ENCODE measurements at places on chromosomes 12 and 14.

DNA sequence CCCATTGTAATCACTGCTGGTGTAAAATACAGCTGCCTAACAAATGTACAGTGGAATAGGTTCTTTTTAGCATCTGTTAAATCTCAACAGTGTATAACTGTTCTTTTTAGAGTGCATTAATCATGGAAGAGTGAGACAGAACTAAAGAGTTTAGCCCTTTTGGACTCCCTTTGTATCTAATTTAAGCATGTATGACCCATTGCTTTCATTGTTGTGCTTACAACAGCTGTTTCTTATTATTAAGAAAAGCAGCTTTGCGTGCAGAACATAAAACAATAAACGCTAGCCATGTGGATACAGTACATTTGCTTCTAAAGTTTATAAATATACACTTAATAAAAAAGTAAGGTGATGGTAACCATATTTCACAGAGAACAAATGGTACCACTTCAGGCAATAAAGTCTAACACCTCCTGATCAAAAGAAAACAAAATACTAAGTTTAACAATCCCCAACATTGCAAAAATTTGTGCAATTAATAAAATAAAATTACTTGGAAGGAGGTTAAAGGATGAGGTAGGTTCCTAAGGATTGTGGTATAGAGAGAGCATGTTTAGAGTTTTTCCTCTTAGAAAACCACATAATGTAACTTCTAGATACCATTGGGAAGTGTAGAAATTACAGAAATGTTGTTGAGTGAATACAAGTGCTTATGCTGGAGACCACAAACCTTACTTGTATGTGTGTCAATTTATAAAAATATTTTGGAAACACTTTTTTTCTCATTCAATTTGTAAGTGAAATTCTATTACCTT is 448.7 kb downstream of the SLC6A15 start:
- DNase-seq: no peak

GRCh38 chr12:14408208-14408607 is 42.7 kb downstream of the ATF7IP start:
- no peak for DNase-seq

DNA sequence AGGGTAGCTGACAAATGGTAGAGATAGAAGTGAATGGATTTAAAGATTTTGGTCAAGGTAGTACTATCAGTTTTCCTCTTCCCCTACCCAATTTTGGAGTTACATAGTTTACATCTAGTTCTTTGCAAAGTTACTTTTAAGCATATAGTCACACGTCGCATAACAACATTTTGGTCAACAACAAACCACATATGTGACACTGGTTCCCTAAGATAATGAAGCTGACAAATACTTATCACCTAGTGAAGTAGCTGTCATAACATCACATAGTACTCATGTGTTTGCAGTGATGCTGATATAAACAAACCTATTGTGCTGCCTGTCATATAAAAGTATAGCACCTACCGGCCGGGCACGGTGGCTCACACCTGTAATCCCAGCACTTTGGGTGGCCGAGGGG is 45.4 kb downstream of the YAF2 start:
- DNase-seq: no peak

GRCh38 chr12:117359029-117359845 is 2.2 kb downstream of the NOS1 start:
- DNase-seq: no peak

GRCh38 chr14:100132161-100132902 is 27.1 kb downstream of the DEGS2 start:
- DNase-seq: no peak

- peak; percentile 80 for DNase-seq
Measured at GRCh38 chr14:102594514-102595175, 2.2 kb downstream of the RCOR1 start.

DNA sequence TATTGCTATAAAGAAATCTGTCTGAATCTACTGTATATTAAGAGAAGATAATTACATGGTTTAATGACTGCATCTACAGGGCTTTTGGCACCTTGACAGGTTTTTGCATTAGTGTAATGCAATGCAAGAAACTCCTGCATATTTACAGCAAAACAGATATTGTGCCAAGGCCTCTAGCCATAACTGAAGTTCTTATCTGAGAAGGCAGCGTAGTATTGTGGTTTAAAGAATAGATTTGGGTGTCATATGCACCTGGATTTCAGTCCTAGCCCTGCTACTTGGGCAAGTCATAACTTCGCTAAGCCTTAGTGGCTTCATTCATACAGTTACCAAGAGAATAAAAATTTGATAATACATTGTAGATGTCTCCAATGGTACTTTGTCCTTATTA is 350.1 kb downstream of the CCDC91 start:
- DNase-seq: no peak

DNA sequence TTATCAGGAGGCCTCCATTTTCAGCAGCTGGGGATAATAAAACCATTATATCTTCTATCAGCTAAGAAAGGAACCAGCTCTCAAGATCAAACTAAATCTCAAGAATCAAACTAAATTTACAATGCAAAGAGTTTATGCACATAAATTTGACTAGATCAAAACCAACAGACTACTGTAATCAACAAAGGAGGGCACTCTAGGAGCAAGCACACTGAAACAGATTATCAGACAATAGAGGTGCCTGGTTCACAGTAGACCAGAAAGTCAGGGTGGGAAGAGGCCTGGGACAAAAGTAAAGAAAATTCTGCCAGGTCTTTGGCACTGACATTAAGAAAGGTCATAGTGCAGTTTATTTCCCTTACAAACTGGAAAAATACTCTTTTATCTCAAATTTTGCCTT is 61.0 kb downstream of the HECTD4 start:
- DNase-seq: no peak

DNA sequence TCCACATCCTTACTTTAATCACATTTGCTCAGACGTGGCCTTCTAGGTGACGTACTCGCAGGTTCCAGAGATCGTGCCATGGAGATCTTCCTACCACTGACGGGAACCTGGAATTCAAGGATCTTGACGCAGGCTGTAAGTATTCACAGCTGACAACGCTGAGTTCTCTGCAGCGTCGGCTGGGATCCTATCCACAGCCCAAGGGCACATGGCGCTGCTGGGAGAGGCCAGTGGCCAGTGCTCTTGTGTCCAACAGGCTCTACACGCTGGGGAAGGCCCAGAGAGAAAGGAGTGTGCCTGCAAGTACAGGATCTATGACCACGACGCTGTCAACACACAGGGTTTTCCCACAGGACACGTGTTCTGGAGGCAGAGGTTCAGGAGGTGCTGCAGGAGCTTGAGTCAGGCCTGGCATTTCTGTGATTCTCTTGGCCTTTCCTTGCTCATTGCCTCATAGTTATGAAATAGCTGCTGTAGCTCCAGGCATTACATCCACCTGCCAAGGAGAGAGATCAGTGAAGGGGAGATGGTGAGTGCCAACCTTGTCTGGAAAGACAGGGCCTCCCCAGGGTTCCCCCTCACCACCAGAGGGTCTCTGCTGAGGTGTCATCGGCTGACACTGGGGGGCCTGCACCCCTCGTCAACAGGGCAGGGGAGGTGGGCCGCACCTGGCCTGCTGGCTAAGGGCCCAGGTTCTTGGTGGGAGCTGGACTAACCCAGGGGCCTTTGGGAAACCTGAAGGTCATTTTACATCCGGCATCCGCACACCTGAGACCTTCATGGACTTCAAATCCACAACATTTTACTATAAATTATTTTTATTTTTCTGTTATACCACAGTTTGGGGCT is 21.3 kb downstream of the LRCOL1 start:
- DNase-seq: no peak

GRCh38 chr14:72547999-72548398 is 345.9 kb downstream of the DPF3 start:
- no peak for DNase-seq

- no peak for DNase-seq
Measured at GRCh38 chr14:70654632-70655031, 12.9 kb downstream of the TTC9 start.

GRCh38 chr14:24851837-24852236 is 198.1 kb downstream of the STXBP6 start:
- no peak for DNase-seq

- no peak for DNase-seq
Measured at GRCh38 chr14:52473557-52473956, 78.7 kb downstream of the TXNDC16 start.

GRCh38 chr14:52987042-52987441 is 36.2 kb upstream of the FERMT2 start:
- DNase-seq: no peak

- DNase-seq: no peak
Measured at GRCh38 chr12:68240975-68241374, 12.4 kb downstream of the IL22 start.

GRCh38 chr12:97134495-97134894 is 227.4 kb downstream of the NEDD1 start:
- DNase-seq: no peak

DNA sequence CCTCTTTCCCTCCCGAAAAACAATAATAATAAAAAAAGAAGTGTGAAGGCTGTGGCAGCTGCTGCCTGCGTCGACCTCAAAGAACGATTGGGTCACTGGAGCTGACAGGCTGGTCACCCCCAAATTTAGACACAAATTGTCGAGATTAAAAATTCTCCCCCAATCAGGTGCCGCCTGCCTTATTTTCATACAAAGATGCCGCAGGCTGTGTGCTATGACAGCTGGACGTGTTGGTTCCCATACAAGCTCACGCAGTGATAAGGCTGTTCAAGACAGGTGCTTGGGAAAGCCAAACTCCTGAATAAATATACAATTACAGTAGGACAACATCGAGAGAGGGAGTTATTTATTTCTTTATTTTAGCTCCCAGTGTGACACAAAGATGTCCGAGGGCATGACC is 1041.8 kb downstream of the VRK1 start:
- DNase-seq: no peak

GRCh38 chr12:27119797-27120196 is 37.4 kb upstream of the C12orf71 start:
- no peak for DNase-seq

DNA sequence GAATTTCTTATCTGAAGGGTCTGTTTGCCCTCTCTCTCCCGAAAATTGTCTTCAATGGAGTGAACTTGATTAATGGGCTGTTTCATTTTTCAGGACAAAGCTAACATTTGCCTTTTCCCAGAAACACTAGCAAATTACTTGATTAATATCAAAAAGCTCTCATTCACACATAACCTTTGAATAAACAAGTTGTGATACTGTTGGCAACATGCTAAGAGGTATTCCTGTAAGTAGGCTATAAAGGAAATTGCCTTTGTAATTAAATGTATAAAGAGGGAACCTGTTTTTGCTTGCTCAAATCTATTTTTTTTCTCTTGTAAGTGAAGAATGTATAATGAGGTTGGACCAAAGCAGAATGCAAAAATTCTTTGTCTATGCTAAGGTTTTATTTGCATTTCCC is 457.2 kb downstream of the TMTC2 start:
- DNase-seq: no peak

DNA sequence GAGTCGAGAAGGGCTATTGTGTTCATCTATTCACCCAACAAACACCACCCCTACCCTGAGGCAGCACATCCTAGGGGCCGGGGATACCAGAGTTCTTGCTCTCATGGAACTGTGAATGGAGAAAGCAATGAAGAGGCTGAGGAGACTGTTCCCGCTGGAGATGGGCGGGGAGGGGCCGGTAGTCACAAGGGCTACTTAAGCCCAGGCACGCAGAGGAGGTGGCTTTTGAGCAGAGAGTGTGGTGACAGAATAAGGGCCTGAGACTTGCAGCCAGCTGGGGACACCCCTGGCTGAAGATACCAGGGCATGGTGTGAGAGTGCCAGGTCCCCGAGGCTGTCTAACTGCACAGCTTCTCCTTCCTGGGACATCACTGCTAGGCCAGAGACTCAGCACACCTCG is 114.1 kb upstream of the EVL start:
- no peak for DNase-seq

DNA sequence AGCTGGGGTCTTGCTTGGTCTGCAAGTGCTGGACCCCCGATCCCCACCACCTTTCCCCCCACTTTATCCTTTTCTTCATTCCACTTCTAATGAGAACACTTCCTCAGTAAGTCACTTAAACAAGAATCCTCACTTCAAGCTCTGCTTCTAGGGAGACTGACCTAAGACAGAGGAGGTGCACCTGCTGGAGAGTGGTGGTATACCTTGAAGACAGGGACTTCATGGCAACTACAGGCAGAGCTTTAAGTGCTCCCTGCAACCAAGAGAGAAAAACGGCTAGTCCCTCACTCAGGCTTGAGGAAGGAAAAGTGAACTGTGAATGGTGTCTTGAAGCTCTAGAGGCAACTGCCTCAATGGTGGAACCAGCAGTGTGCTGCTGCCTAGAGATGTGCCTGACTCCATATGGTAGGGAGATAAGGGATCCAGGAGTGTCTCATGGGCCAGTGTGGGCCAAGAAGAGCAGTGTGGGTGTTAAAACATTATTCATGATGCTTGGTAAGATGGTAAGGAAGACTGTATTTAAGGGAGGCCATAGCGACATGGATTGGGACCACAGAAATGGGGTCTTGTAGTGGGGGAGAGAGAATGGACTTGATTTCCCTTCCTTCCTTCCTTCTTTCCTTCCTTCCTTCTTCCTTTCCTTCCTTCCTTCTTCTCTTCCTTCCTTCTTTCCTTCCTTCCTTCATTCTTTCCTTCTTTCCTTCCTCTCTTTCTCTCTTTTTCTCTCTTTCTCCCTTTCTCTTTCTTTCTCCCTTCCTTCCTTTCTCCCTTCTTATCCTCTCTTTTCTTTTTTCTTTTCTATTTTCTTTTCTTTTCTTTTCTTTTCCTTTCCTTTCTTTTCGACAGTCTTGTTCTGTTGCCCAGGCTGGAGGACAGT is 96.2 kb upstream of the NAP1L1 start:
- no peak for DNase-seq

- DNase-seq: no peak
Measured at GRCh38 chr12:65232476-65233077, 45.9 kb upstream of the MSRB3 start.

DNA sequence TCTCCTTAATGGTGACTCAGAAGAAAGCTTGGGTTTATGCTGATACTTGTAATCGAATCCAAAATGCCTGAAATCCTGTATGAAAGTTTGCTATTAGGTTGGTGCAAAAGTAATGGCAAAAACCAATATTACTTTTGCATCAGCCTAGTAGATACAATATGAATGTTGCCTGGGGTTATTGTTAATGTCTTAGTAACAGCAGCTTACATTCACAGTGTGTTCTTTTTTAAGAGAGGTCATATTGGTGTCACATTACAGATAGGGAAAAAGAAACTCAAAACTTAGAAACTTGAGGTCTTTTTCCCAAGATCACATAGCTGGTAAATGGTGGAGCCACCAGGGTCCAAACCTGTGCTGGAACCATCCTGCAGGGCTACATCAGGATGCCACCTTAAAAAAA is 25.2 kb downstream of the SRGAP1 start:
- DNase-seq: no peak

GRCh38 chr12:57724936-57725740 is 13.4 kb downstream of the AGAP2 start:
- DNase-seq: no peak

DNA sequence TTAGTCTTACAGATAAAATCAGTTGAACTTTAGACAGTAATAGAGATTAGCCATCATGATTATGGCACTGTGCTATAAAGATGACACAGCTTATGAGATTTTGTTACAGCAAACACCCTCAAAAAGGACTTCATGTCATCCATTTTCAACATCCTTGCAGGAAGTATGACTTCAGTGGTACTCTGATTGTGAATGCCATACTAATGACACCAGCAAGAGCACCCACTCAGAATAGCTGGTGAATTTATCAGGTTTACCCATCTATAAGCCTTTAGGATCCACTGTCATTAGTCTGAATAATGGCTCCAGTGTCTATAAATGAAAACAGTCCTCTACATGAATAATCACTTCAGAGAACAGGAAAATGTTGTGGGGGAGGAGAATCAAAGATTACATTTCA is 615.2 kb downstream of the RPS29 start:
- DNase-seq: no peak

Data from HuH-7.5 (cell line).